ENCODE measurements at places on chromosomes 4 and X.

DNA sequence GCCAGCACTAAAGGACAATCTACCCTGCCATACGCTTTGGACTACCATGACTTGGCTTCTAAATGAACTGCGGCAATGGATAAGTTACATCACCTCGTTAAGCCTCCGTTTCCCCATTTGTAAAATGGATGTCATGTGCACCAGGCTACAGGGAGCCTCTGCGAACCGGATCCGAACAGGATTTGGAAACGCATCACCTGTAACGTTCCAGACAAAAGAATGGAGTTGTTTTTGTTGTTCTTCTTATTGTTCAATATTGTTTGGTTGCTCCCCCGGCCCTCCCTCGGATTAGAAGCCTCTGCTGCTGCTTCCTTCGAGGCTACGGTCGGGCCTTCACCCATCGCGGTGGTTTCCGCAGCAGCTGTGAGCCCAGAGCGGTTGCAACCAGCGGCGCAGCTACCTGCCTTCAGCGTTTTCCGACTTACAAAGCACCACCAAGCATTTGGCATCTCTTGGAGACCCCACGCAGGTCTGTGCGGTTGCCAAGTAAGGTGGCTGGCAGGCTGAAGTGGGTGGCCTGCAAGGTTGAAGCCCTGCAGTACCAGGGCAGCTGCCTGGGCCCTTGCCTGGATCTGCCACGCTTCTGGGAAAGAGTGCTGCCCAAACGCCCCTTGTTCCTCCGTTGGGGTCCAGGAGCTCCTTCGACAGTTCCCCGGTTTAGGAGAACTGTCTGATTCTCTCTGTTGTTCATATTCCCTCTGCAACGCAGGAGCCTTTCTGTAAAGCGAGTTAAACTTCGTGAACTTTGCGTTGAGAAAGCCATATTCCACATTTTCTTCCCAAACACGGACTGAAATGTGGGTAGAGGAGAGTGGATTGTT is 7.1 kb downstream of the NKX3-2 start:
- DNase-seq = no peak

DNA sequence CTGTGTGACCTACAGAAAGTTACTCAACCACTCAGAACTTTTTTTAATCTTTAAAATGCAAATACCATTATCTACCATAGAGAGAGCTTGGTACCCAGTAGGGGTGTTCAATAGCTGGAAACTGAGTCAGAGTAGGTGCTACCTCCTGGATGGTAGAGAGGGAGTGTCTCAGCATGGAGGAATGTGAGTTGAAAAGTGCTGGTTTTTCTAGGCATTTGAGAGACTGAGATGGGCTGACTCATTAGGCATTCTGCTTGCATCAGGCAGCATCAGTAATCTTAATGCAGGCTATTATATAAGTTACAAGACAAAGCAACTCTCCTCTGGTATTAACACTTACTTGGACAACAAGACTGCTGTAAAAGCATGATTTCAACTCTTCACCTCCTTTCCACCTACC is 70.9 kb upstream of the ARHGEF9 start:
- no peak for DNase-seq

DNA sequence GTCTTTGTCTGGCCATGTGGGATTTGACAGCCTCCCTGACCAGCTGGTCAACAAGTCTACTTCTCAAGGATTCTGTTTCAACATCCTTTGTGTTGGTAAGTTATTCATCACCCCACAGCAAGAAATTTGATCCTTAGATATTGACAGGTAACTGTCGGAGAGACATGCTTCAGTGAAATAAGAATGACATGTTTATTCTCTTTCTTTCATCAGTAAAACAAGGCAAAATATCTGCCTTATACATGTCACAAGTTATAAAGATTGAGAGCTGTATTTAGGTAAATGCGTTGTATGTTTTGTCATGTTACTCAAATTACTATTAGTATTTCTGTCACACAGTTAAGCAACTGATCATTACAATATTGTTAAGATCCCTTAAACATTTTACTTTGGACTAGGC is 46.9 kb downstream of the SEPTIN11 start:
- no peak for DNase-seq

- DNase-seq = no peak
These were observed 16.5 kb downstream of the RNF212 start for GRCh38 chr4:1096841-1097240.

DNA sequence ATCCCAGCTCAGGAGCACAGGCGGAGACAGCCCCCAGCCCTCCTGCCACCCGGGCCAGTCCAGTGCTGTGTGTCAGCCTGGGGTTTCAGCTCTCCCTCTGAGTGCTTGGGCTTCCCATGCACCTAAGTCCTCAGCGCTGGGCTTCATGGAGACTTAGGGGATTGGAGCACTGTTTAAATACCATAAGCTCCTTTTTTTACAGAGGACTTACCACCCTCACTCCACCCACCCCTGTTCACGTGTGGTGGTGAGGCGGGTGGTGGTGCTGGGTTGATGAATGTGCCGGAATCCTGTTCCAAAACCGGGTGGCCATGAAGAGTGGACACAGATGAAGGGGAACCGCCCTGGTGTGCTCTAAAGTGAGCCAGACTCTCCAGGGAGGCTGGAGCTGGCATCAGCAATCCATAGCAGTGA is 66.9 kb downstream of the PSAPL1 start:
- DNase-seq = no peak

GRCh38 chr4:98722000-98722399 is 63.6 kb upstream of the TSPAN5 start:
- no peak for DNase-seq

GRCh38 chr4:52983563-52984303 is 121.6 kb downstream of the RASL11B start:
- DNase-seq = no peak

GRCh38 chr4:148998719-148999118 is 556.5 kb upstream of the NR3C2 start:
- no peak for DNase-seq

DNA sequence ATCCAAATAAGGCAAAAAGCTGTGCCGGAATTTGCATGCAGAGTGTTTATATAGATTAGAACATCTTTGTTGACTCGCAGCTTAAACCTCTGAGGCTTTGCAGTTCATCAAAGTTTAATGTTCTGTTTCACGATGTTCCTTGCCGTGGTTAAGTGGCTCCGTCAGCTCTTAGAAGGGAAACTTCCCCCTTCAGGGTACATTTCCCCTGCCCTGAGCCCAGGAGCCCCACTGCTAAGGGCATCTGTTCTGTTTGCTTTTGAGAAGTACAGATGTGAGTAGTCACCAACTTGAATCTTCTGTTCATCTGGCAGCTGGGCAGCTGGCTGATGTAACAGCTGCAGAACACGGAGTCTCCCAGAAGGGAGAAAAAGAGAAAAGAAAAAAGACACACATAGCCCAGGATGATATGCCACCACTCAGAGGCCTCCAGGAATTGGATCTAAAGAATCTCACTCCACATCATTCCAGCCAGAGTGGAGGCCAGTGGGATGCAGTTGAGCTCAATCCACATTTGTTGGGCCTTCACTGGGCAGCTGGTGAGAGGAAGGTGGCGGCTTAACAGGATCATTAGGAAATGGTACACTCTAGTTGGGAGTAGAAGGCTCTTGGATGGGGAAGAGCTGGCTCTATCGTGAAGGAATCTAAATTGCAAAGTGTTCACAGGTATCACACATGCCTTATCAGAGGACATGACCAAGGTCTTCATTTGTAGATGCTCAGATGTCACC is 178.7 kb upstream of the RBPJ start:
- DNase-seq = no peak

DNA sequence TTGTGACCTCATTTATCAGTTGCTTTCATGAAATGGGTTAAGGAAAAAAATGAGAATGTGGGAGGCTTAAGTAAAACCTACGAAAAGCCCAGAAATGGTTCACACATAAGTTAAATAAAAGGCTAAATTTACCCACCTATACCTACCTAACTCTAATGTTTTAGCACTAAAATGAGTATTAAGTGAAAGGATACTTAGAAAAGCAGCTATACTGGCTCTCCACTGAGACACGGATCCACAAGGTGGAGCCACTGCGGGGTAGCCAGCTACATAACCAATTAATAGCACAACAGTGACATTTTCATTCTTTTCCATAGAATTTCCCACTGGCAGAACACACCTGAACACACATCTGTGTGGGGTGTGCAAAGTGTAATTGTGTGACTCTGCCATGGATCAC is 101.9 kb downstream of the MAML3 start:
- no peak for DNase-seq

- DNase-seq = no peak
These were observed 2184.4 kb upstream of the AGA start for GRCh38 chr4:179626687-179627086.

- DNase-seq = no peak
These were observed 20.2 kb upstream of the CHRNA9 start for GRCh38 chr4:40314951-40315350.

GRCh38 chr4:173797296-173797695 is 267.3 kb upstream of the HAND2 start:
- DNase-seq = no peak

GRCh38 chrX:135384161-135384836 is 37.4 kb upstream of the SMIM10L2A start:
- no peak for DNase-seq

DNA sequence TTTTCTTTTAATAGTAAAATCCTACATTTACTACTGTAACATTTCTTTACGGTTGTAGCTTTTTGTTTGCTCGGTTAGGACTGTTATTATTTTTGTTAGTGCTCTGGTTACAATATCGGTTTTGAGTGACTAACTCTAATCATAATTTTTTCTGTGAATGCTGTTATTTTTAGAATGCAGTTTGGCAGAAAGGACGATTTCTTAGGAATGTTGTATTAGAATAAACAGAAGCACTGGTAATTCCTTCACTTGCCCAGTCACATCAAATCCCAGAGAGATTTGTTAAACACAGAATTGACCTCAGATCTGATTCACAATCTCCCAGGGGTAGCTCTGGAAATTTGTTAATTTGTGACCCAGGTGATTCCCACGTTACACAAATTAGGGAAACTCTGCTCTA is 21.7 kb downstream of the DDIT4L start:
- DNase-seq = no peak

DNA sequence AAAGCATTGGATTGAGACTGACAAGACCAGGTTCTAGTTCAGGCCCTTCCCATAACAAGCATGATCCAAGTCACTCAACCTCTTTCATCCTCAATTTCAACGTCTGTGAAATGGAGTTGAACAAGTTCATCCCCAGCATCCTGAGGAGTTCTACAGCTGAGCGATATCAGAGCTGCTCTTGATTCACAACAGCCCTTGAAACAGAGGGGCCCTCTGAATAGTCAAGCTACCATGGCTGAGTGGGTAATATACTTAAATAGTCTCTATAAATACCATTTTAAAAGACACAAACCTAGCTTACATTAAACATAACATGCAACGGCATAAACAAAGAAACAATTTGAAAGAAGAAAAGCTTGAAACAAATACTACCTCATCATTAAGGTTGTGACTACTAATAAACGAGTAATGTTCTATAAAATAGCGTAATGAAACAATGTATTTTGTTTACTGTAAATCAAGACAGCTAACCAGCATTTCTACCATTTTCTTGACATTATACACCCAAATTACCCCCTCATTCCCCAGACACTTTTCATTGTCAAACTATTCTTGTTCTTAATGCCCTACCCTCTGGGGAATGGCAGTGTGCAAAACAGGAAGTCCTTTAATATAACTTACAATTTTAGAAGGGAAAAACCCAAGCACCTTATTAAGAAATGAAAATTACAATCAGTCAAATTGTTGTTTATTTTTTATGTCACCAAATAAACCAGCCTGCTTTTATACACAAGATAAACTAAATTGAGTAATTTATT is 202.3 kb downstream of the PARM1 start:
- no peak for DNase-seq

DNA sequence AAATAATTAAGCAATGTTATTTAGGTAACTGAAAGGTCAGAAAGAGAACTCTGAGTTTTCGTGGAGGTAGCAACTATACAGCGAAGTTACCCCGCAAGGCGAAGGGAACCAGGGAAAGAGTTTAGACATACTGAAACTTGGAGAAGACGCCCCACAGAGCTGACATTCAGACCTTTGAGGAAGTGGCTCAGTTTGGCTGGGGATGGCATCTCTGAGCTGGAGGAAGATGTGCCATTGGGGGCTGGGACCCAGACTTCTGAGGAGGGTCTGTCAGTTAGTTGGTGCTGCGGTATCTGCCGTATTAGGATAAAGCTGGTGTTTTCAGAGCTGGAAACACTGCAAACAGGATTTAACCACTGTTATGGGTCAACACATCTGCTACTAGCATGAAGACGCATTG is 156.6 kb downstream of the ANKRD50 start:
- no peak for DNase-seq

GRCh38 chr4:169661761-169662160 is 41.4 kb downstream of the CLCN3 start:
- DNase-seq = no peak

DNA sequence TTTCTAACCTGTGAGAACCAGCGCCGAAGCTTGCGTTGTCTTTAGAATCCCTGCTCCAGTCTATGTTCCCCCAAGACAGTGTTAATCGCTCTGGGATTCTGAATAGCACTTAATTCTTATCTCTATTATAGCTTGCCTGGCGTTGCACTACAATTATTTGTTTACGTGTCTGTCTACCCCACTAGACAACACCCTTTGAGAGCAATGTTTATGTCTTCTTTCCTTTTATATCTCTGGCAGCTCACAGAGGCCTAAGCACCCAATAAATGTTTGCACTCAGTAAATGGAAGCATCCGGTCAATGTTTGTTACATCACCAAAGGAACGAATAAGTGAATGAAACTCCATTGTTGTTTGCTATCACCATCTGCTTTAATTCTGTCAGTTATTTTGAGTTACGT is 4.8 kb upstream of the NHS start:
- no peak for DNase-seq

- no peak for DNase-seq
These were observed 8.4 kb upstream of the AMOT start for GRCh38 chrX:112849016-112849415.

GRCh38 chr4:134078230-134078914 is 123.2 kb downstream of the PABPC4L start:
- no peak for DNase-seq

DNA sequence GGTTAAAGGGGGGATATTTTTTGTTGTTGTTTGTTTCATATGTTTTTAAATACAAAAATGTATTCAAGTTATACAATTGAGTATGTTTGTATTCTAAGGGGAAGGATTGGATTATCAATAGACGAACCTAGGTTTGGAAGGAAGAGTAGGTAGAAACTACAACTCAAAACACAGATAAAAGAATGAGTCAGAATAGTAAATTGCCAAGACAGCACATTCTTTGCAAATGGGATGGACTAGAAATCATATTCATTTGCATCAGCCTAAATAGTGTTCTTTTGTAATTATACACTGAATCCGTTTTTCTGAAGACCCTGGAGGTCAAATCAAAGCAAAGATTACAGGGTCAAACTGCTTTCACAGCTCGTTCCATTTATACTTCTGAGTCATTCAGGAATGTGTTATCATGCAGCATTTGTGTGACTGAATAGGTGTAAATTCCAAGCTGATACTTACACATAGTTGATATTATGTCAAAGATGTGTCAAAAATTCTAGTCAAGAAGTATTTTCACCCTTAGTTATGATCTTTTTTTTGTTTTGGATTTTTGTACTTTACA is 273.3 kb upstream of the FAT4 start:
- no peak for DNase-seq

DNA sequence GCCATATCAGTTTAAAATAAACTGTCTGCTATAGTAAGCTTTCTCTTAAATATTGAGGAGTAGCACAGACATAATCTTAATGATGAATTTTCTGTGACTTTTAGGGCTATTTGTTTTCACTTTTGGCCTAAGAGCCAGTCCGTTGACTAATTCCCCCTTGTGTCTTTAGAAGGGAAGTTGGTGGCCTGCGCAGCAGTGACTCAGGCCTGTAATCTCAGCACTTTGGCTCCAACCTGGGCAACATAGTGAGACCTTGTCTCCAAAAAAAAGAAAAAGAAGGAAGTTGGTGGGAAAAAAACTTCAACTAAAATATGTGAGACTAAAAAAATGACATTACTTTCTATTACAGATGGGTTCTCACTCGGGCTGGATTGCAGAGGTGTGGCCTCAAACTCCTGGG is 3.4 kb downstream of the NCAPG start:
- no peak for DNase-seq
